ENCODE measurements at places on chromosomes 11 and 22.

DNA sequence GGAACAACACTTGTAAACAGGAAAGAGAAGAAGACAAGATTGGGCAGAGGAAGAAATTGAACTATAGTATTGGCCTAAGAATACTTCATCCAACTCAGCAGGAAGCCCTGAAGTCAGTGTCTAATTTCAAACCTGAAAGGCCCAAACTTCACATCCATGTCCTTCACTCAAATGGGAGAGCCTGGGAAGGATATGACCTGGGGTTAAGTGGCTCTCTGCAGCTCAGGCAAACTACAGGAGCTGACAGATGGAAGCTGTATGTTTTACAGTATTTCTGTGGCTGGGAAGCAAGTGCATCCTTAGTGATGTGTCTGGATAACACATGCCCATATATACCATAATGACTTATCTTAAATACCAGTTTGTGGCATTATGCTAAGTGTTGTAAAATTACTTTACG is 196.2 kb downstream of the SOX6 start:
- DNase-seq: no peak

DNA sequence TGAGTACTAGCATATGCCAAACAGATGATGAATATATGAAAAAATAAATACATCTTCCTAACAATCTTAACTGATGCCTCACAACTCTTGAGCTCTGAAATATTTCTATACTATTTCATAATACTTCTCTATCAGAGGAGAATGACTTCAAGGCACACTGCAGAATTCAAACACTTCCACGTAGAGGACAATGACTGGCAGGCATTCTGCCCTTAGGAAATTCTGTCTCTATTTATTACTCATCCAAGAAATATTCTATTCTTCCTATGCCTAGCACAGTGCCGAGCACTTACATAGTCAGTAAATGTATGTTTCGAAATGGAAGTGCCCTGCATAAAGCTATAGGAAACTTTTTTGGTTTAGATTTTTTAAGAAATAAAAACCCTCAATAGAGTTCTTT is 809.1 kb downstream of the DLG2 start:
- no peak for DNase-seq

DNA sequence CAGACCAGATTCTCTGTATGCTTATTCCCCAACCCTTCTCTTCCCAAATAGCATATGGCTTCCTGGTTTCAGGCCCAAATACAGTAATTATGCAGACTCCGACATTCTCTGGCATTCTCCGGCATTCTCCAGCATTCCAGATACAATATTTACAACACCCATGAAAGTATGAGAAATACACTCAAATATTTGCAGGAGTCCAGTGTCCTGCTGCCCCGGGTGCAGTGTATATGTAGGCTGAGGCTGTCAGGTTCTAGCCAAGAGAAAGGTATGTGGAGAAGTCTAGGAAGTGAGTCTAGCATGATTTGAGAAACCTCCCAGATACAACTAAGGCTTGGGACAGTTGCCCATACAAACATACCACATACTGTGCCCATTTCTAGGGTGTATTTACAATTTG is 160.7 kb downstream of the SOX6 start:
- no peak for DNase-seq

DNA sequence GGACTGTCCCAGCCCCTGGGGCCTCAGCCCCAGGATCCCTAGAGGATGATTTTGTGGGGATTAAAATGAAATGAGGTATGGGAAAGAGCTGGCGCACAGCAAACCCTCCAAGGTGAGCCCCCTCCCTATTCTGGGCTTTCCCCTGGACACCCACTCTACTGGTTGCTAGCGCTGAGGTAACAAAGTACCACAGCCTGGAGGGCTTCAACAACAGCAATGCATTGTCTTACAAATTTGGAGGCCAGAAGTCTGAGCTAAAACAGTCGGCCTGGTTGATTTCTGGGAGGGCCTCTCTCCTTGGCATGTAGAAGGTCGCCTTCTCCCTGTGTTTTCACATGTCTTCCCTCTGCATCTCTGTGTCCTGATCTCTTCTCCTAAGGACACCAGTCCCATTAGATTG is 913.6 kb downstream of the NTM start:
- DNase-seq: no peak

DNA sequence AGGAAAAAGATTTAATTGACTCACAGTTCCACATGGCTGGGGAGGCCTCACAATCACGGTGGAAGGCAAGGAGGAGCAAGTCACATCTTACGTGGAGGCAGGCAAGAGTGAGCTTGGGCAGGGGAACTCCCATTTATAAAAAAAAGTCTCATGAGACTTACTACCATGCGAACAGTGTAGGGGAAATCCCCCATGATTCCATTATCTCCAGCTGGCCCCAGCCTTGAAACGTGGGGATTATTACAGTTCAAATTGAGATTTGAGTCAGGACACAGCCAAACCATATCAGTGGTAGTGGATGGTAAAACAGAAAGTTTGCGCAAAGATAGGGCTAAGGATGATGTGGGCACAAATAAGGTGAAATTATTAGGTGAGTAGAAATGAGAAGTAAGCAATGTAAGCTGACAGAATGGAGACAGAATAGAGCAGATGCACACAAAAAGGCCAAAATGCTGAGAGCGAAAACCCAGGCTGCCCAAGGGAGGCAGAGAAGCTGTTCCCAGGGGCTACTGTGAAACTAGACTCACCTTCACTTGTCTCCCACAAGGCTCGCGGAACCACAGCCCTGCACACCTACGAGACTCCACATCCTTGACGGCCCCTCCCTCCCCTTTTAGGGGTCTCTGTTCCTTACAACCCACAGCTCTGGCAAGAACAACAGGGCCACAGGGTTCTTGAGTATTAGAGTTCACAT is 377.6 kb downstream of the CADM1 start:
- no peak for DNase-seq

DNA sequence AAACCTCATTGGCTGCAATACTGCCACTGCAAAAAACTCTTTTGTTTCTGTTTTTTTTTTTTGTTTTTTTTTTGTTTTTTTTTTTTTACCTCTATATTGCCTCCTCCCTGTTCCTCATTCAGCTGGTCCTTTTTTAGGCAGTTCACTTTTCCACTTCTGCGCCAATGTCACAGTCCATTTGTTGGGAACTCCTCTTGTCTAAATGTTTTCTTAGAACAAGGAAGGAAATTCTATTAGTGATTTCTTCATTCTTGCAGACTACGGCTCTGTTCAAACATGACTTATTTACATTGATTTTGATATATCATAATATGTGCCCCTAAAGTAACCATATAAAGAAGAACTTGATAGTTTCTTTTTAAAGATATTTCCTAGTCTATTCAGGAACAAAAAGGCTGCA is 2.9 kb downstream of the FAM118B start:
- DNase-seq: no peak

DNA sequence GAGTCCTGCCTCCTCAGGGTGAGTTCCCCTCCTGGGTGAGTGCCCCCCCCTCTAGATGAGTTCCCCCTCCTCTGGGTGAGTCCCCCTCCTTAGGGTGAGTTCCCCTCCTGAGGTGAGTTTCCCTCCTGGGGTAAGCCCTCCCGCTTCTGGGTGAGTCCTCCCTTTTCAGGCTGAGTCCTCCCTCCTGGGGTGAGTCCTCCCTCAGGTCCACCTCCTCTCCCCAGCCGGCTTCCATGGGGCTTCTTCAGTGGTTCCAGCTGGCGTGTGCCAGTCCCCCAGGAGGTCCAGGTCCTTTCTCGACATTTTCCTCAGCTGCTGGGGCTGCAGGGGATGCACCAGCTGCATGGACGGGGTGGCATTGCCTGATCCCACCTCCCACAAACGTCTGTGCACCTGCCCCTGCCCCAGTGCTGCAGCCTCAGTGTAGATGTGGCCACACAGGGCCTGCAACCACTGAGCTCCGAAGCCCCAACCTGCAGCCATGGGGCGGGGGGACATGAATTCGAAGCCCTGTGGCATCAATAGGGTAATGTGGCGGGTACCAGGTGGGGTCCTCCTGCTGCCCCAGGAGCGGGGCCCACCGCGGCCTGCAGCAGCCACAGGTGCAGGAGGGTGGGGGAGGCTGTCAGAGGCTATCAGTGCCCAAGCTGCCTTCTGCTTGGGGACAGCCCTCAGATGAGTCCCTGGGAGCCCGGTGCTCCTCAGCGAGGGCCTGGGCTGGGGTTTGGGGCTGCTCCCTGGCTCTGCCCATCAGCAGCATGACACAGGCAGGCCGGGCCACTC is 101.3 kb upstream of the FGF3 start:
- no peak for DNase-seq

GRCh38 chr11:74729397-74729796 is 1.8 kb downstream of the CHRDL2 start:
- no peak for DNase-seq

GRCh38 chr11:34827228-34827627 is 89.0 kb downstream of the APIP start:
- no peak for DNase-seq

- DNase-seq: no peak
Observed at GRCh38 chr11:1203505-1204271, 19.2 kb upstream of the MUC5B start.

GRCh38 chr11:8926236-8926635 is 6.5 kb downstream of the C11orf16 start:
- DNase-seq: no peak

DNA sequence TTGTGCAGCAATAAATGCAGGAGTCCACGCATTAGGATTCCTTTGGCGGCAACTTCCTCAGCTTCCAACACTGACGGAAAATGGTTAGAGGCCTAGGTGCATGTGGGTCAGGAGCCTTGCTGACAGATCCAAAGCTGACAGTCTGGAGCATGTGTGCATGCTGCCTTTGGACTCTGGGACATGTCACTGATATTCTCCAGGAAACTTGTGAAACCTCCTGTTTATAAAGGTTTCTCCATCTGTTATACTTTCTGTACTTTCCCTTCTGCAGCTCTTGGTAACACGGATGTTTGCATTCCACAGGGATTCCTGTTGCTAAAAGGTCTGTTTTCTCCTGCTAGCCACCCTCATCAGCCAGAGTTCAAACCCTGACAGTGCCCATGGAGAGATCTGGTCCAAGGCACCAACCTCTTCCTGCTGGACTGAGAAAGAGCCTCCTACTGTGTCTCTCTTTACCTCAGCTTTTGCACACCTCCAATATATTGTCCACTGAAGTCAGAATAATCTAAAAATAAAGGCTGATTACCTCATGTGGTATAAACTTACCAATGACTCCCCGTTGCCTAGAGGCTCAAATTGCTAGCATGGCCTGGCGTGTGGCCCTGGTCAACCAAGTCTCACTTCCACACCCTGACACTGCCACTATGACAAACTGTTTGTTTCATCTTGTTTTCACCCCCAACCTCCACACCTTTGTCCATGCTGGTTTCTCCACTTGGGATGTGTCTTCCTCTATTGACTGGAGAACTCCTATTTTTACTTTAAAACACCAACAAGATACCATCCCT is 31.1 kb upstream of the LYVE1 start:
- DNase-seq: no peak

- no peak for DNase-seq
Observed at GRCh38 chr11:19980957-19981669, 179.2 kb downstream of the DBX1 start.

DNA sequence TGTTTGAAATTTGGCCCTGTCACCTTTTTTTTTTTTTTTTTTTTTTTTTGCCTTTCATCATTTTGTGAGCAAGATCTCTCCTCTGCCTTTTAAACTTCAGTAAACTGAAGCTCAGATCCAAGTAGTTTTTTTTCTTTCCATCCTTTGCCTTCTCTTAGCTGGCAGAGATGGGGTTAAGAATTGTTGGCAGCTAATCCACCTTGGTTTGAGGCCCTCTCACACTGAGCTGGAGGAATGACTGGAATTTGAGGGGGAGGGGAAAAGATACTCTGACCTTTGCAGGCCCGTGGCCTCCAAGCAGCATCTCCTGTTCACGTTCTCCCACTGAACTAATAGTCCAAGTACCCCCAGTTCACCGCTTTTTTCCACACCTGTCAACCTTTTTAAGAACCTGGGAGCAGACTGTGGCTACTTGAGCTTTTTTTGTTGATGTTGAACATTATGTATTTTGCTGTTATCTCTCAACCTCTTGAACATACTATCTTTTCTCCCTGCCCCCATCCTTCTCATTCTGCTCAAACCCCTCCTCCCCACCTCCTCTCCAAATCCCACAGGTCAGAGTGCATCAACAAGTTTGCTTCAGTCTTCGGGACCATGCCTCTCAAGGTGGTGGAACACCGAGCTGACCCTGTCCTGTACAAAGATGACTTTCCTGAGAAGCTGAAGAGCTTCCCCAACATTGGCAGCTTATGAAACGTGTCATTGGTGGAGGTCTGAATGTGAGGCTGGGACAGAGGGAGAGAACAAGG is 66.2 kb downstream of the ALX4 start:
- DNase-seq: no peak

DNA sequence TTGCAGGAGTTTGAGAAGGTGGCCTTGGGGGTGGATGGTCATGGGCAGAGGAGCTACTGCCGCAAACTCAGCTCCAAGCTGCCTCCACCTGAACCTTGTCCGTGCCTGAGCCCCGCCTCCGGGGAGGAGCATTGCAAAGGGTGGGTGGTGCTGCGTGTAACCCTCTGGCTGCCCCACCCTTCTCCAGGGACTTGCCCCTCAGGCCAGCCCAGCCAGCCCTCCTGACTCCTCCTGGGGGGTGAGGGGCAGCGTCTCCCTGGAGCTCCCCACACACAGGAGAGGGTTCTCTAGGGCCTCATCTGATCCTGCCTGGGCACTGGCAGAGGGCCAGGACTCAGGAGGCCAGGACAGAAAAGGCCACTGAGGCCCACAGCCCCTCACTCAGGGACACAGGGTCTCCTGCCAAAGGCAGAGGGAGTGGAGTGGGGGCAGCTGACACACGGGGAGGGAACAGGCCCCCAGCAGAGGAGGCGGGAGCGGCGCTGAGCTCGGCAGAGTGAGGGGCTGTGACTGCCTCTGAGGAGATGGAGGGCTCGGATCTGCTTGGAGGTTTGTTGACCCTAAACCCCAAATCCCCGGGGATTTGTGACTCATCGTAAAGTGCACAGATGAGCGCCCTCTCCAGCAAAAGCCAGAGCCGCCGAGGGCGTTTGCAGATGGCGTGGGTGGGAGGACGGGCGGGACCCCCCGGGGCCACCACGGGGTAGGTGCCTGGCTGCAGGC is 12.8 kb downstream of the BRSK2 start:
- DNase-seq: no peak

- no peak for DNase-seq
Observed at GRCh38 chr11:47396049-47396320, 12.4 kb upstream of the SLC39A13 start.

DNA sequence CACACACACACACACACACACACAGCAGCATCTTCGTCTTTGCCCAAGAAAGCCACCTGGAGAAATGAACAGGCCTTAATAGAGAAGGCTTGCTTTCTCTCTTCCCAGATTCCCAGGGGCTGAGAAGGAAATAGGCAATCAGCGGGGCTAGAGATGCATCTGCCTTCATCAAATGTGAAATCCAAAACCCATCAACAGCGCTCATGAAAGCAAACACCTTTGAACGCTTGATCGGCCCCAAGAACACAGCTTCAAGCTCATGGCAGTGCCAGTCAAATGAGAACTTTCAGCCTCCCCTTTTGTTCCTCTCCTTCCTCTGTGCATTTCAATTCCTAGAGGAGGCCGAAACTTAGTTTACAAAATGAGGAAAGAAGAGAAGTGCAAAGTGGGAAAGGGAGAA is 122.7 kb downstream of the EFCAB6 start:
- no peak for DNase-seq

DNA sequence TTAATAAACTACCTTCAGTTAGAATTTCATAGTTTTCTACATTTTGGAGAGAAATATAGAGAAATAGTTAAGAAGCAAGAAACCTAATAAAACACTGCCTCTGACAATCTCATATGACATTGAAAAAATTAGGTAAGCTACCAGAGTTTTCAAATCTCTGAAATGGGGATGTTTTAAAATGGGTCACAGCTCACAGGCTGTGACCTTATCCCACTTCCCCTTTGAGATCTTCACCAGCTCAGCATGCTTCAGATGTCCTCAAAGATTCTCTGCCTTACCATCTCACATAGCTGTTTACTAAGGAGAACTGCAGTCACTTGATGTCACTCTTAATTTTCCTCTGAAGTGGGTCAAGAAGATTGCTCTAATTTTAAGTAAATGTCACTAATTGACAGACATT is 717.8 kb downstream of the JRKL start:
- no peak for DNase-seq
